Stimulated activated CD4-positive, alpha-beta T cell treated with anti-CD3 and anti-CD28 coated beads, Interleukin-2, amount 100 ng/mL, for 48 hours (primary cell): ENCODE measurements at places on chromosomes 7 and 10.

DNA sequence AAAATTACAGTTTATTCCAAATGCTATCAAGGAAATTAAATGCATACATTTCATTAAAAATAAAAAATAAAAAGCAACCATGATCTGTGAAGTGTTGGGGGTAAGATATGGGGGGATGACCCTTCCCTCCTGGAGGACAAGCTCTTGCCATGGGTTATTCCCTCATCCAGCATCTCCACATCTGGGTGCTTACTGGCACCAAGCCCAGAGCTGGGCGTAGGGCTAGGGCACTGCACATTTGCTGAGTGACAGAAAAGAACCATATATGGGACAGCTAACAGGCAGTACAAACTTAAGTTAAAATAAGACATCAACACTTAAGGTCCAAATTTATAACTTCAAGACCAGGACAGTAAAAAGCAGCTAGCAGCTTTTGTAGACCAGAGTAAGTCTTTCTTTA lies 10.2 kb downstream of the CCDC6 start:
- DNase-seq: no peak

DNA sequence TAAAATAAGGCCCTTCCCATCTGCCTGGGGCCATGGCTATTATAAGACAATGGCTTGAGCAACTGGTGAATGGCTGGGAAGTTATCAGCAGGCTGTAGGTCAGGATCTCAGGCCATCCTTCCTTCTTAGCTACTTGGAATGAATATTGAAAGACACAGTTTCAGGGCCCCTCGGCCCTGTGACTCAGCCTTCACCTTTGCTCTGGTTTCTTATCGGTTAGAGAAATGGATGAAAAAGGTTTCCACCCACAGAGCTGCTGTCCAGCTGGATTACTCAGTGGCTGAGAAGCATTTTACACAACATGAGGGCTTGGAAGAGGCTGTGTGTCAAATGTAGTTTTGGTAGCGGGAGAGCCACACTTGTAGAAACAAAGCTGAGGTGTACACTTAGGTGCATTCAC lies 9.4 kb downstream of the ACSL5 start:
- DNase-seq: no peak

GRCh38 chr10:24531439-24531838 lies 192.2 kb downstream of the ARHGAP21 start:
- DNase-seq: no peak

GRCh38 chr10:80188713-80189112 lies 16.6 kb downstream of the ANXA11 start:
- no peak for DNase-seq
